ENCODE measurements at places on chromosomes 1 and 21.

- no peak for DNase-seq
Observed at GRCh38 chr1:14498839-14499238, 99.6 kb upstream of the KAZN start.

DNA sequence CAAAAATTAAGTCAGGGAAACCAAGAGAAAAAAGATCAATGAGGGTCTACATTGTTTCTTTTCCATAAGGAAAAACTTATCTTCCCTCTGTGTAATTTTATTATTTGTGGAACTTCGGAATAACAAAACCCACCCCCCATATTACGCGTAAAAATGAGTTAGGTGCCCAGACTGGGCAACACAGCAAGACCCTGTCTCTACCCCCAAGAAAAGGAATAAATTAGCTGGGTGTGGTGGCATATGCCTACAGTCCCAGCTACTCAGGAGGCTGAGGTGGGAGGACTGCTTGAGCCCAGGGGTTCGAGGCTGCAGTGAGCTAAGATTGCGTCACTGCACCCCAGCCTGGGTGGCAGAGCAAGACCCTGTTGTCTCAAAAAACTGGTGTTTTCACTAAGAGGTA, 20.4 kb downstream of the PSMB4 start:
- DNase-seq, result no peak

DNA sequence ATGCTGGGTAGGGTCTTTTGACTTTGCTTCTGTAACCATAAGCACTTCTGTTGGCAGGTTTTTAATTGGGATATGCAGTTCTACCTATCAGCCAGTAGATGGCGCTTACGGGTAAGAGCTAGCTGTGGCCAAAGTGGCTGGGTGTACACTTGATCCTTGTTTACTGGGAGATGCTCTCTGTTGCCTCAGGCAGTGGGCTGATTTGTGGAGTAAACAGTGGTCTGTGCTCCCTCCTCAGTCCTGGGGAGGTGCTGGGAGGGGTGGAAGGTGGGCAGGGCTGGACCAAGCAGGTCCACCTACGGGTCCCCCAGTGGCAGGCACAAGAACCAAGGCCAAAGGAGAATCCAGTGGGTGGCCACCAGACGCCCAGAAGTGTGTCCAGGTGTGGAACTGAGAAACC, 43.4 kb downstream of the RALGPS2 start:
- DNase-seq, result peak; percentile 8

- DNase-seq, result peak; percentile 73
Observed at GRCh38 chr1:50969611-50970508, at the start of gene CDKN2C. Gene CDKN2C, plus strand, starts transcription at chr1:50970245. Its CDS starts 124 bp downstream, at chr1:50970369.

DNA sequence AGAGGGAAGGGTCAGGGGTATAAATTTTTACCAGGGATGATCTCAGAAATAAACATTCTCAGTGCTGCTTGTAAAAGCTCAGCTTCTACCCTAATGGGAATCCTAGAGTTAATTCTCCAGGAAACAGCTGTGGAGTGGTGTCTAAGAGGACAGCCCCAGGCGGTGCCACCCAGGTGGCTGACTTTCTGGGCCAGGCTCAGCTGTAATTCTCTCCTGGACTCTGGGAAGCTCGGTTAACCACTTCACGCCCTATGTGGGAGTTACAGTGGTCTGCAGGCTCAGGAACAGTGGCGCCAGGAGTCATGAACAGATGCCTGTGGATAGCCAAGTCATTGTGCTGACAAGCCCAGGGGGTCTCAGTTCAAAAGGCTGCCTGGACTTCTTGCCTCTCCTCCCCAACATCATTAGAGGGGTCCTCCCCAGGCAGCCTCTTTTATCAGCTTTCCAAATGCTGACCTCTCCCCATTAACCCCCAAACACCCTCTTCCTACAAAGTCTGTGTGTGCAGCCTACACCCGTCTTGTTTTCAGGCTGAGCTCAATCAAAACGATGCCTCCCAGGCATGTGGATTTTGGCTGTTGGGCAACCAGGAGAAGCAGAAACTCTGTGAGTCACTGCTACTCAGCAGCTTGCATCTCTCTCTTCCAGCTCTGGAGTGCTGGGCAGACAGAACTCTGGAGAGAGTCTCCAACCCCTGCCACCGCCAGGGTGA, 1.2 kb downstream of the HHIPL2 start:
- no peak for DNase-seq

DNA sequence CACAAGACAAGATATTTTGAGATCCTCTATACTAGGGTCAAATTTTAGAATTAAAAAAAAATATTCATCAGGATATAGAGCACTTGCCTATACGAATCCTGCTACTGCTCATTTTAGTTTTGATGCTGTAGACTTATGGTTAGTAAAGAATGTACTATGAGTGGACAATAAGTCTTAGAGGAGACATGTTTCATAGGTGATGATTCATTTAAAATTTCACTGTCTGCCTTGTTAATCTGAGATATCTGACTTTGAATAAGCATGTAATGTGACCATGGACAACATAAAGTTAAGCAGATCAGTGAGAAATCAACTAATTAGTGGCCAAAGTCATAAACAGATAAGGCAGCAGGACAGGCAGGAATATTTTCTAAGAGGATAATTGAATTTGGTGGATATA, 106.8 kb upstream of the HP1BP3 start:
- DNase-seq, result no peak

- peak; percentile 40 for DNase-seq
Observed at GRCh38 chr1:84619383-84620102, 45.3 kb upstream of the CTBS start.

DNA sequence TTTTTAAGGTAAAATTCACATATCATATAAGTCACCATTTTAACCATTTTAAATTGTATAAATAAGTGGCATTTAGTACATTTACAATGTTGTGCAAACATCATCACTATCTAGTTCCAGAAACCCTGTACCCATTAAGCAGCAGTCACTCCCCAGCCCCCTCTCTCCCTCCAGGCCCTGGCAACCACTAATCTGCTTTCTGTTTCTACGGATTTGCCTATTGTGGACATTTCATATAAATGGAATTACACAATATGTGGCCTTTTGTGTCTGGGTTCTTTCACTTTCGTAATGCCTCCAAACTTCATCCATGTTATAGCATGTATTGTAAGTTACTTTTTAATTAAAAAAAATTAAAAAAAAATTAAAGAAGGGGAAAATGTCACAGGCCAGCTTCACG, 58.0 kb upstream of the RAB3GAP2 start:
- no peak for DNase-seq

DNA sequence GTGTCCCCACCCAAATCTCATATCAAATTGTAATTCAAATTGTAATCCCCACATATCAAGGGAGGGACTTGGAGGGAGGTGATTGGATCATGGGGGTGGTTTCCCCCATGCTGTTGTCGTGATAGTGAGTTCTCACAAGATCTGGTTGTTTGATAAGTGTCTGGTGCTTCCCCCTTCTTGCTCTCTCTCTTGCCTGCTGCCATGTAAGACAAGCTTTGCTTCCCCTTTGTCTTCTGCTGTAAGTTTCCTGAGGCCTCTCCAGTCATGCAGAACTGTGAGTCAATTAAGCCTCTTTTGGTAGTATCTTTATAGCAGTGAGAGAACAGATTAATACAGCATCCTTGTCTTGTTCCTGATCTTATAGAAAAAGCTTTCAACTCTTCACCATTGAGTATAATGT, 6.5 kb upstream of the LRRC39 start:
- peak; percentile 55 for DNase-seq

- no peak for DNase-seq
Observed at GRCh38 chr1:206609229-206609991, 2.9 kb downstream of the EIF2D start.

GRCh38 chr21:22927469-22927868, 1929.3 kb downstream of the NCAM2 start:
- DNase-seq, result no peak

- no peak for DNase-seq
Observed at GRCh38 chr21:14916676-14917141, 148.1 kb downstream of the NRIP1 start.

GRCh38 chr1:164805399-164805798, 246.4 kb downstream of the PBX1 start:
- DNase-seq, result no peak

DNA sequence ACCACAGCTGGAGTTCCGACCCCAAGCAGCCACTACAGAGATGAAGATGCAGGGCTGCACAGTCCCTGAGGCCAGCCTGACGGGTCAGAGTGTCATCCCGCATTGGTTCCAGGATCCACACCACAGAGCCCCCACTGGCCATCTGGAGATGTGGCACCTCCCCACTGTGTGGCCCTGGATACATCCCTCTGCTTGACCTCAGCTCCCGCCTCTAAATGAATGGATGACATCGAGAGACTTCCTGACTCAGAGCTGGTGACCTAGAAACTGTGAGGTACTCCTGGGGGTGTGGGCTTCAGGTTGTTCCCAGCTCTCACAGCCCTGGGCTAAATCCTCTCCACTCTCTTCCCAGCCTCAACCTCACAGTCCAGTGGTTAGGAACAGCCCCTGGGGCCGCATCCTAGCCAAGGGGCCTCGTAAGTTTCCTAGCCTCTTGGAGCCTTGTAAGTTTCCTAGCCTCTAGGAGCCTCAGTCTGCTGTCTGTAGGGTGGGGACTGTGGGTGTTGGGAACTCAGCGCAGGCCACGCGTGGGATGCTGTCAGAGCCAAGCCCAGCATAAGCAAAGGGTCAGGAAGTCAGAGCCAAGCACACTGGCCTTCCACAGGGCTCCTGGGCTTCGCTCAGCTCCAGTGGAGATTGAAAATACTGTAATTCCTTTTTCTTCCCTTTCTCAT, 87.5 kb upstream of the RUNX3 start:
- DNase-seq, result no peak

DNA sequence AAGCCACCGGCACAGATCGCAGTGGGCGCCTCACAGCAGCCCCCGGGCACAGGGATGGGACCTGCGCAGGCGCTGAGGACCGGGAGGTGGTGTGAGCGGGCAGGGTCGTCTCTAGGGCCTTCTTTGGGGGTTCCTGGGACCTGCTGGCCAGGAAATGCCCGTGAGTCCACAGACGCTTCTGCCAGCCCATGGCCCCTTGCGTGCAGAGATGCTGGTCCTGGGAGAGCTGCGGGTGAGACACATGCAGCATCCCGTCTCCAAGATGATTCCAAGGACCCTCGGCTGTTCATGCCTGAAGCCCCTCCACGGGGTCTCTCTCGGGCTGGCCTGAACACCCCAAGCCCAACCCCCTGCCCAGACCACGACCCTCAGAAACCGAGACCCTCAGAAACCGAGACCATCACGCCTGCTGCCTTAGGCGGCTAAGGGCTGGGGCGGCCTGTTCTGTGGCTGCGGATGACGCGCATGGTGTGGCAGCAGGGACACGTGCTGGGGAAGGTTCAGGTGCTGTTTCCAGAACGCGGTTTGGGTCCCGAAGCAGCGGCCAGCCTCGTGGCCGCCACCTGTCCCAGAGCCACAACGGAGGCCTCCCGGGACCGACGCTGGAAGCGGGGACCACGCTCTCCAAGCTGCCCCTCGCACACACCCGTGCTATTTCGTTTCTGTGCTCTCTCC, 23.0 kb downstream of the CFAP74 start:
- DNase-seq, result no peak

- no peak for DNase-seq
Observed at GRCh38 chr1:11967028-11967547, 13.2 kb upstream of the MFN2 start.

- DNase-seq, result no peak
Observed at GRCh38 chr1:30900931-30901560, 7.5 kb downstream of the SDC3 start.

DNA sequence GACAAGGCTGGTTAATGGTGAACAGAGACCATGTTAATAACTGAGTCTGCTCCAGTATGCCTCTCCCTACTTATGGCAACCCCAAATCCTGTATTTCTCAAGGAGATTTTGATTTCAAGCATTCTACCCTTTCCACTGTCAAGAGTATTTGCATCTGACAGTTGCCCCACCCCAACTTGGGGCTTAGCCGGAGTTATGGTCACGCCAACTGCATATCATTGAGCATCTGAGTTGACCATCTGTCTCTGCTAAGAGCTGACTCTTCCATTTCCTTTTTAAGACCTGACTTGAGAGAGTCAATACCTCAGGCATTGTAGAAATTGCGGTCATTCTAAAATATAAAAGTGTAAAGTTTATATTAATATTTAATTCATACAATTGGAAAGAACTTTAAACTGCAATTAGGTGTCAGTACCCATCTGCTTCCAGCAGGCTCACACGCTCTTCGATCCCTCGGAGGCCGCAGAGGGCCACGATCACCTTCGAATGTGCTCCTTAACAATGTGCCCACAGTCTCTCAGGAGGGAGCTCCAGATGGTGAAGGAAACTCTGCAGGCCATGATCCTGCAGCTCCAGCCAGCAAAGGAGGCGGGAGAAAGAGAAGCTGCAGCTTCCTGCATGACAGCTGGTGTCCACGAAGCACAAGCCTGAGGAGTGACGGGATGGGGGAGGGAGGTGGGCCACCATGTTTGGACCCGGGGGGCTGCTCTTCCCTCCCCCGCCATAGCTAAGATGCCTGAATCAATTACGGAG, 409.8 kb downstream of the DISC1 start:
- DNase-seq, result no peak

DNA sequence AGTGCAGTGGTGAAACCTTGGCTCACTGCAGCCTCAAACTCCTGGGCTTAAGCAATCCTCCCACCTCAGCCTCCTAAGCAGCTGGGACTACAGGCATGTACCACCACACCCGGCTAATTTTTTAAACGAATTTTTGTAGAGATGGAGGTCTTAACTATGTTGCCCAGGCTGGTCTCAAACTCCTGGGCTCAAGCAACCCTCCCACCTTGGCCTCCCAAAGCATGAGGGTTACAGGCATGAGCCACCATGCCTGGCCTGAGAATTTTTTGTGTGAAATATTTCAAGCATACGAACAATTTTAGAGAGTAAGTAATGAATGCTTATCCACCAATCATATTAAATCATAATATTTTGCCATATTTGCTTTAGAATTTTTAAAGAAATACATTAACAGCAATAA, 51.6 kb downstream of the MROH9 start:
- no peak for DNase-seq

DNA sequence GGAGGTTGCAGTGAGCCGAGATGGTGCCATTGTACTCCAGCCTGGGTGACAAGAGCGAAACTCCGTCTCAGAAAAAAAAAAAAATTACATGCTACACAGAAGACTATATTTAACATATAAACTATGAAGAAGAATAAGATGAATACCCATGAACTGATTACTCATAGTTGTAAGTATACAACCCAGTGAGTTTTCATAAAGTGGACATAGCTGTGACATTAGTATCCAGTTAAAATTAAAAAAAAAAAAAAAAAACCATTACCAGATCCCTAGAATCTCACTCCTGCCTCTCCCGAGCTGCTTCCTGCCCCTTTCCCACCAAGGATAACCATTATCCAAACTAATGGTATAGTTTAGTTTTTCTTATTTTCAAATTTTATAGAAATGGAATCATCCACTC, 37.4 kb downstream of the UBE4B start:
- no peak for DNase-seq

GRCh38 chr1:83130886-83131691, 867.8 kb downstream of the TTLL7 start:
- DNase-seq, result no peak

- no peak for DNase-seq
Observed at GRCh38 chr21:28615276-28615675, 377.4 kb downstream of the LTN1 start.

DNA sequence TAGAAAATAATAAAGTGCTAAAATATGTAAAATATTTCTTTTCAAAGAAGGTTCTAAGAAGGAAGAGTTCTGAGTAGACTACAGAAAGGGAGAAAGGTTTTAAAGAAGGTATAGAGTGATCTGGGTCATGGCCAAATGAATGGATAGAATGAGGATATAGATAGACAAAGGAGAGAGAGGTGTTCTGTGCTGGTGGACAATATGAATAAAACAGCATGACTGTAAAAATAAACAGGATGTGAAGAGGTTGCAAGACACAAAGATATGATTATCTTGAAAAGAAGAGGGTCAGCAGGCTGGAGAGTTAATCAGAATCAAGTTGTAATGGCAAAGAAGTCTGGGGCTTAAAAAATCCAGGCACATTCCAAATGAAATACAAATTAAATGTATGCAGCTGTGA, 86.7 kb upstream of the GNG4 start:
- DNase-seq, result no peak

All from bone marrow (tissue), 2 donors.